ENCODE measurements at places on chromosomes 4 and X.

DNA sequence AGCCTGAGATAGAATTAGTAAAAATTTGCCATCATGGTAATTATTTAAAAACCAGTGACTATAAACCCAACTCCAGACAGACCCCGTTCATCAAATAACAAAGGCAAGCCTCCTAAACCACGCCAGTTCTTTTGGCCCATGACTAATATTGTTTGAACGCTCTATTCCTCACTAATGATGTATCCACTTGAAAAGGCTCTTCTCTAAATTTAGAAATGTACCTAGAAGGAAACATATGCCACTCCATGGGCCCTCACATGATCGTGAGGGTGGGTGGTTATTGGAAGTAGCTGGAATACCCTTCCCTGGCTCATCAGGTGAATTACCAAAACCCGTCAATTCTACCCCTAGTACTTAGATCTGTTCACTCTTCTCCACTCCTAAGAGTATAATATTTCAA lies 249.2 kb downstream of the COL25A1 start:
- DNase-seq: no peak

GRCh38 chrX:48451708-48452107 lies 18.4 kb downstream of the SLC38A5 start:
- no peak for DNase-seq

GRCh38 chr4:74480267-74480666 lies 35.3 kb downstream of the AREG start:
- peak; percentile 90 for DNase-seq

GRCh38 chr4:40493160-40493559 lies 136.5 kb downstream of the RBM47 start:
- DNase-seq: no peak

- DNase-seq: peak; percentile 88
These were observed 762 bp downstream of the PIGA start for GRCh38 chrX:15334561-15334960.

DNA sequence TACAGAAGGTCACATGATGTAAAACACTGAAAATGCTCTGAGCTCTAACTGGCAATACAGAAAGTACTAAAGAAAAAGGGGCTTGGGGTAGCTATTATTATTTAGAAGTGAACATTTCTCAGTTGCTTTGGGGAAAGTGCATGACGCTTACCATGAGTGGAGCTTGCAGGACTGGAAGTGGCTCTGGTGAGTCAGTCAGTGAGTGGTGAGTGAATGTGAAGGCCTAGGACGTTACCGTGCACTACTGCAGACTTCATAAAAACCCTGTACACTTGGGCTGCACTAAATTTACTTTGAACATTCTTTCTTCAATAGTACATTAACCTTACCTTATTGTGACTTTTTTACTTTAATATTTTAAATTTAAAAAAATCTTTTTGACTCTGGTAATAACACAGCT lies 89.3 kb upstream of the ENPP6 start:
- DNase-seq: no peak

DNA sequence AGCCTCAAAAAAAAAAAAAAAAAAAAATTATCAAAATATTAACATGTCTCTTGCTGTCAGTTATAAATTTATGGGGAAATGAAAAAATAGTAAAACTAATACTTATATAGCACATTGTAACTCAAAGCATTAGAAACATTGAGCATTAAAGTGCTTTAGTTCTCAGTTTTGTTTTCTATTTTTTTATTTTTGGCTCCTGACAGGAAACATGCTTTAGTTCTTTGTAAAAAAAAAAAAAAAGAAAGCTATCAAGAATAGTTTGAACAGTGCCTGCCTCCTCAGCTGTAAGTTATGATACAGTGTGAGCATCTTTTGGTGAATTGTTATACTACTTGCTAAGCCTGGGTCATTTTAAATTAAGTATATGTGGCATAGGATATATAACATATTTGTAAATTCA lies 5.1 kb upstream of the CENPC start:
- no peak for DNase-seq

- no peak for DNase-seq
These were observed 49.8 kb downstream of the OSTC start for GRCh38 chr4:108700081-108700757.

- no peak for DNase-seq
These were observed 6.8 kb downstream of the PLXNB3 start for GRCh38 chrX:153770601-153771414.

DNA sequence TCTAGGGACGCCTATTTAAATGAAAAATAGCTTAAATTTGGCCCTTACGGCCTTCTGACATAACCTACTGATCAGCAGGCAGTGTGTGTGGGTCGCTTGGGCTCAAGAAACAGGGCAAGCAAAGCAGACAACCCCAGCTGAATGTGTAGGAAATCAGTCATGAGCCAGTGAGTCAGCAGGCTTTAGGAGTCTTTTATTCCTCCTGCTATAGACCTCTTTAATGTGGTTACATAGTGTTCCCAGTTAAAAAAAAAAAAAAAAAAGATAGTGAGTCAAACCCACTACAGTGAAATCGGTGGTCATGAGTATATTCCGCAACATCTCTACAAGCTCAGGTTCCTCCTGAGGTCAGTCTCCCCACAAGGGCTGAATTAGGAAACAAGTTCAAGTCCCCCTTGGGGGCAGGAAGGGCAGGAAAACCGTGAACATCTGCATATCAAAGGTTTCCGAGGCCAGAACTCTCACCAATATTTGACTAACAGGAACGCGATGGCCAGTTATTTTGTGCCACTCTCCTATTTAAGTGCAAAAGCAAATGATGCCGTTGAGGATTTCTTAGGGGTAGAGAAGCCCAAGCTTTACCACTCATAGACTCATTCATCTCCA lies 32.7 kb downstream of the ACSL1 start:
- DNase-seq: peak; percentile 15

Data from trophoblast cell (in vitro differentiated cells and primary cell).